ENCODE measurements at places on chromosomes 16 and 17. TPM values are rescaled to one million over a fixed set of nuclear protein-coding genes. Genes with fewer than 3 reads are reported as not detected.
A peak's percentile ranks its signal among the peaks of the same experiment; 100 is the strongest.

GRCh38 chr16:88781140-88782077, 3.6 kb downstream of the PIEZO1 start:
- DNase-seq = no peak

DNA sequence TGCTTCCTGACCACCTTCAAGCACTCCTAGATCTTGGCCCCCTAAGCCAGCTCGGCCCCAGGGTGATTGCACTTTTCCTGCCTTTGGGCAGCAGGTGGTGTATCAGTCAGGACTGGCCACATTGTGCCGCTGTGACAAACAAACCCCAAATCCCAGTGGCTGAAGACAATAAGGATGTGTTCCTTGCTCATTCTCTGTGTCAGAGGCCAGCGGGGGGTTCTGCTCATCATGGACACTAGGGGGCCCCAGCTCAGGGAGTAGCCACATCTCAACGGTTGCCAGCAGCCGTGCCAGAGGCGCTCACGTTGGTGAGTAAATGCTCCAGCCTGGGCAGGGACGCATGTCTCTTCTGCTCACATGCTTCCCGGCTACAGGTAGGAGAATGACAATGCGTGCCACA, 60.4 kb downstream of the ZDHHC7 start:
- no peak for DNase-seq

The ZNF668 gene
- total RNA-seq = 9.2 TPM

The RASL10B gene
- total RNA-seq = 7.9 TPM

DNA sequence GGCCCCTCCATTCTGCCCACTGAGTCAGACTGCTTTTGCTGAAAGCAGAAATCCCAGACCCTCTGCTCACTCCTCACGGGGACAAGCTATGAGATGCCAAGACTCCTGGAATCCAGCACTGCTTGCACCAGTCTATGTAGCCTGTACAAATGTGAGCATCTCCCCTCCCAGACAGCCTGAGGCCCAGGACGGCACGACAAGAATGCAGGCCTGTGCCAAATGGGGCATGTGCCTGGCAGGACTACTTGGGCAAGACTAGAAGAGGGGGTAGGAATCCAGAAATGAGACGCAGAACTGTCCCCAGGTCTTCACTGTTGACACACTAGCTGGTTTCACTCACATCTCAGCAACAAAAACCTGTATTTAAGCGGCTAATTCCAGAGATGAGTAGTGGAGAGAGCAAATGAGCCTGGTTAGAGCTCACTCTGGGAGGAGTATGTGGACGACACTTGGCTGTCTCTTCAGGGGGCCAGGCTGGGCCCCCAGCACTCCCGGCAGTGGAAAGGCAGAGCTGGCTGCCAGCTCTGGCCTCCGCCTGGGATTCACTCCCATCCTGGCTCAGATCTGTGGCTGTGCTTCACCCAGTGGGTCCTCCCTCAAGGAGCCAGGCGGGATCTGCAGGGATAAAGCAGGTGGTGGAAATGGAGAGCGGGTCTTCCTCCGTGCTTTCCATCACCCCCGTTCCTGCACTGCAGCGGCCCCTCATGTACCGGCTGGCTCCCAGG, 2.9 kb upstream of the MYO1C start:
- DNase-seq = peak; percentile 63

The SCGB1C2 gene
- total RNA-seq = not detected
